Upper lobe of right lung (tissue), 1 donor: ENCODE measurements at places on chromosomes 6 and 20. TPM values are rescaled to one million over a fixed set of nuclear protein-coding genes. Genes with fewer than 3 reads are reported as not detected.

The FAXC gene
- 5.4 TPM for total RNA-seq

The LAMA5 gene
- 279 TPM for total RNA-seq

The BNIP5 gene
- not detected for total RNA-seq

The SLC22A2 gene
- not detected for total RNA-seq

The BPIFB6 gene
- not detected for total RNA-seq

DNA sequence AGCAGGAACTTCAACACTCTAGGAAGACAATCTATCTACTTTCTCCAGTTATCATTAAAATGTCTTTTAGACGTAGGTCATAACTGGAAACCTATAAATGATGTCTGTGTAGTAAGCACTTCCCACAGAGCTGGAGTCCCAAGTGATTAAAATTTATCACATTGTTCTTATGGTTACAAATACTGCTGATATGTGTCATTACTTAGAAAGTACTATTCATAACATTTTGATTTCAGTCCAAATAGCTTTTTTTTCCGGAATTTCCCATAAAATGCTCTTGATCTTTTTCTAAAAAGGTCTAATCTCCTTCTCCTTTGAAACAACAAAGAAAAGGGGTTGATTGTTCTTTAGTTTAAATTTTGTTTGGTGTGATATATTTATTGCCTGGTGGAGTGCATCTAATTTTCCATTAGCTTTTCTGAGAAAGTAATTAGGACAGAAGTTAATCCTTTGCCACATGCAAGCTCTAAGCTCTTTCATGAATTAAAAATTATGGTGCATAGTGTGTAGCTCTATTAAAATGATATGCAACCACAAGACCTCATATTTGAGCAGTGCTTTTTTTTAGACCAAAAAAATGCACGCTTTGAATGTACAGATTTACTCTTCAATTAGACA is 132.7 kb upstream of the TCF21 start:
- peak overlapping the region; percentile 62 for H3K27ac ChIP-seq
- no peak for DNase-seq
- H3K36me3 ChIP-seq = no peaks in the 10 kb centered on the region
- H3K4me1 ChIP-seq = no peaks in the 10 kb centered on the region
- H3K4me3 ChIP-seq = no peak overlapping the region
- H3K27me3 ChIP-seq = no peaks in the 10 kb centered on the region

- no peak for DNase-seq
- peak overlapping the region; percentile 61 for H3K27ac ChIP-seq
- no peak overlapping the region for H3K4me3 ChIP-seq
Measured at GRCh38 chr20:44896583-44896982, 11.1 kb downstream of the YWHAB start.

DNA sequence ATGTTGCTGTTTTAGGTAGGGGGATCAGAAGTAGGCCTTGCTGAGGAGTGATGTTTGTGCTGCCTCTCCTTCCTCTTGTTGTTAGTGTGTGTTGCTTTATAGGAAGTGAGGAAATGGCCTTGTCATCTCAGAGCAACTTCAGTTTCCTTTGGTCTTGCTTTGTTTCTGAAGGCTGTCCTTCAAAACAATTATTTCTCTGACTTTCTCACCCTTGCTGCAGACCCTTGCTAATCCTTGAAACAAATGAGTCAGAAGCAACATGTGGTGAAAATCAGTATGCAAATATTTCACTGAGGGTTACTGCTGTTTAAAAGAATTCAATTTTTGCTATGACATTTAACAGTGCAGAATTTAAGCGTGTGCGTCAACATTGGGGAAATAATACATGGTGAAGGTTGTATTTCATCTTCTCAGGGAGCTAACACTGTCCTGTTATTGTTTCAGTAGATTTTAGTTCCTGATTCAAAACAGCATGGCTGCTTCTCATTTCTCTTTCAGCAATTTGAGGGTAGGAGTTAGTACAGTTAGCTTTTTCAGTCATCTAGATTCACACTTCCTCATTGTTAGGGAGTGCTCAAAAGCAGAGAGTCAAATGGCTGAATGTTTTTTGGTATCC is 13.8 kb downstream of the RNF144B start:
- peak overlapping the region; percentile 52 for H3K27ac ChIP-seq
- no peak for DNase-seq
- peaks cover 26% of the 10 kb centered on the region for H3K36me3 ChIP-seq
- H3K27me3 ChIP-seq = no peaks in the 10 kb centered on the region
- H3K4me1 ChIP-seq = peaks cover 13% of the 10 kb centered on the region
- H3K4me3 ChIP-seq = no peak overlapping the region

GRCh38 chr6:136445063-136445462 is 105.2 kb downstream of the MAP7 start:
- H3K27ac ChIP-seq = no peak overlapping the region
- no peaks in the 10 kb centered on the region for H3K36me3 ChIP-seq
- no peak overlapping the region for H3K4me3 ChIP-seq
- H3K27me3 ChIP-seq = no peaks in the 10 kb centered on the region

DNA sequence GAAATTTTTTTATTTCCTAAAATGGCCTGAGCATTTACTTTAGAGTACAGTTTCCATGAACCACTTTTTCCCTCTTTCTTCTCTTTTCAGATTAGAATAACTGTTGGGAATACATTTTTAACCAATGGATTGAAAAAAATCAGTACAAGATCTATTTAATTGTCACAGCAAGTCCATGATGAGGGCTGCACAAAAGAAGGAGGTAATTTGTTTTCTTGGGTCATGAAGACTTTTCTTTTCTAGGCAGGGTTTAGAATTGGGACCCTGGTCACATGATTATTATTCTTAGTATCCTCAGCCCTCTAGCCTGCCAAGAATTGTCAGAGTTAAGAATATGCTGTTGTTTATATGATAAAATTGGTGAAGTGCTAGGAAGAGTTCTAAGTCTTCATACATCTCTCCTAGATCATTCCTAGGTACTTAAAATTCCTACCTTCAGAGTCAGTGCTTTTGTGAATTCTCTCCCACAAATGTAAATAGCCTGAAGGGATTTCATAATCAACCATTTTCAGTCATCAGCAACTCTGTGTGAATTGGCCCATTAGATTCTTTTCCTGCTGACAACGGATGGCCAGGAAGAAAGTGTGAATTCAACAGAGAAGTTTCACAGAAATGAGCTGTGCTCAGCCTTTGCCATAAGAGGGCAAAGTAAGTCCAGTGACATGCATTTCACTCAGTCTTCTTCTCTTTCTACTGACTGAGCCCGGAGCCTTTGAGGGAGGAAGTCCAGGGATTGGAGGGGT is 32.4 kb upstream of the TPBG start:
- H3K27me3 ChIP-seq = no peaks in the 10 kb centered on the region
- no peak for DNase-seq
- H3K4me3 ChIP-seq = no peak overlapping the region
- H3K36me3 ChIP-seq = no peaks in the 10 kb centered on the region
- no peak overlapping the region for H3K27ac ChIP-seq
- no peaks in the 10 kb centered on the region for H3K4me1 ChIP-seq

GRCh38 chr20:23368316-23369071 is 6.5 kb downstream of the GZF1 start:
- no peak for DNase-seq
- H3K27me3 ChIP-seq = no peaks in the 10 kb centered on the region
- H3K36me3 ChIP-seq = peaks cover 77% of the 10 kb centered on the region
- H3K4me1 ChIP-seq = peaks cover 39% of the 10 kb centered on the region
